Activated CD4-positive, alpha-beta memory T cell treated with anti-CD3 and anti-CD28 coated beads for 36 hours (primary cell): ENCODE measurements at places on chromosomes 1 and 21. TPM values are rescaled to one million over a fixed set of nuclear protein-coding genes. Genes with fewer than 3 reads are reported as not detected.

The FAM72B gene
- total RNA-seq: 26.6 TPM

The CCDC30 gene
- total RNA-seq: 2.3 TPM

The C8A gene
- total RNA-seq: not detected

The FCRL2 gene
- not detected for total RNA-seq

The MROH7 gene
- not detected for total RNA-seq

The MEX3A gene
- 0.43 TPM for total RNA-seq

The ZNF648 gene
- total RNA-seq: not detected

The C1orf53 gene
- 0.58 TPM for total RNA-seq

The SNRNP40 gene
- total RNA-seq: 96.4 TPM

The KCNK2 gene
- total RNA-seq: not detected

The IGSF21 gene
- total RNA-seq: not detected

The DISC1 gene
- 3.9 TPM for total RNA-seq

The NBPF20 gene
- total RNA-seq: 1.3 TPM

The SIM2 gene
- total RNA-seq: 2.2 TPM

The CFAP74 gene
- total RNA-seq: not detected

The INSRR gene
- 0.05 TPM for total RNA-seq

The APCS gene
- not detected for total RNA-seq

The KCNE2 gene
- not detected for total RNA-seq

The CCDC27 gene
- total RNA-seq: not detected

The MSH4 gene
- total RNA-seq: 0.12 TPM

The SLC25A33 gene
- total RNA-seq: 5.4 TPM

The S100A14 gene
- 0.46 TPM for total RNA-seq

The SH3BGR gene
- total RNA-seq: 3.1 TPM

The SMCP gene
- not detected for total RNA-seq

The SELP gene
- total RNA-seq: 0.97 TPM

The DISP3 gene
- total RNA-seq: 0.21 TPM

The CACNA1S gene
- not detected for total RNA-seq

The ITGB2 gene
- 247 TPM for total RNA-seq

The S100A13 gene
- total RNA-seq: 11.6 TPM

The FLG2 gene
- total RNA-seq: not detected

The CDK11A gene
- 49.1 TPM for total RNA-seq

The PAPPA2 gene
- 0.44 TPM for total RNA-seq

The SPATA21 gene
- not detected for total RNA-seq

The DNM3 gene
- total RNA-seq: 0.93 TPM

The BGLAP gene
- total RNA-seq: 2.3 TPM

The KCND3 gene
- not detected for total RNA-seq

The LY9 gene
- total RNA-seq: 4.8 TPM

The SPRR1B gene
- total RNA-seq: not detected
